ENCODE measurements at places on chromosomes 12 and 14. TPM values are rescaled to one million over a fixed set of nuclear protein-coding genes. Genes with fewer than 3 reads are reported as not detected.

DNA sequence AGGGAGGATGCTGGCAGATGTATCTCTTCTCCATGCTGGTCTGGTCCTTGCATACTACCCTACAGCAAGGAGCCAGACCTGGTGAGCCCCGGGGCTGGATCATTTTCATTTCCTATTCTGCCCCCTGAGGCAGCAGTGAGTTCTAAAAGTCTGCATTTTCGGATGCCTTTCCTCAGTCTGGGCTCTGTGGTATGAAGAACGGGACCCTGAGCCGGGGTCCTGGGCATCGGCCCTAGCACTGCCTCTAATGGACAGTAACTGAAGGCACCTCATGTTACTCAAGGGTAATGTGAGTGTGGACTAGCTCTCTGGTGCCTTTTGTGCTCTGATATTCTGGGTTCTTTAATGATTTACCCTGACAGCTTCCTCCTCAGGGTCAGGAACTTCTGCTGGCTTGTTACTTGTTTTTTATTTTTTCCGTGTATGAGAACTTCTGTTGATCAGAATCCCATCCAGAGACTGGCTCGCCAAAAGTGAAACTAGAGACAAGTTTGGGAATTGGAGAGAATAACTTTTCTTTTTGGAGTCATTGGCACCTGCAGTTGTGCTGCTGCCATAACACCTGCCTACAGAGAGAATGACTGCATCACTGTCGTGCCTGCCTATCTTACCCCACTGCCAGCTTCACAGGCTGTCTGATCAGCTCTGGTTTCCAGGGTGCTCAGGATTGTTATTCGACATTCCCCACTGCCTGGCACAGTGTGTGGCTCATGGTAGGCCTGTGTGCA, 62.3 kb downstream of the SUSD6 start:
- DNase-seq, result no peak

GRCh38 chr12:40117818-40118217, 11.9 kb upstream of the SLC2A13 start:
- no peak for DNase-seq

The GRIP1 gene
- total RNA-seq, result 0.23 TPM

The ITGB7 gene
- total RNA-seq, result 1.1 TPM
